Activated naive CD8-positive, alpha-beta T cell treated with anti-CD3 and anti-CD28 coated beads for 36 hours (primary cell): ENCODE measurements at places on chromosomes 13 and 19. TPM values are rescaled to one million over a fixed set of nuclear protein-coding genes. Genes with fewer than 3 reads are reported as not detected.

- no peaks in the 10 kb centered on the region for H3K4me1 ChIP-seq
- H3K4me3 ChIP-seq = no peak overlapping the region
- H3K36me3 ChIP-seq = no peaks in the 10 kb centered on the region
- no peak for DNase-seq
- H3K27ac ChIP-seq = no peak overlapping the region
These were observed 805.7 kb downstream of the PCDH9 start for GRCh38 chr13:66424422-66424821.

- no peak overlapping the region for H3K27ac ChIP-seq
- DNase-seq = no peak
- H3K36me3 ChIP-seq = no peaks in the 10 kb centered on the region
- H3K4me3 ChIP-seq = no peak overlapping the region
- H3K27me3 ChIP-seq = peaks cover 17% of the 10 kb centered on the region
These were observed 104.6 kb upstream of the IPO5 start for GRCh38 chr13:97848886-97849285.

- no peaks in the 10 kb centered on the region for H3K4me1 ChIP-seq
- H3K27ac ChIP-seq = no peak overlapping the region
- no peak for DNase-seq
- H3K4me3 ChIP-seq = no peak overlapping the region
These were observed 7.9 kb upstream of the MAB21L1 start for GRCh38 chr13:35484384-35484783.

- no peaks in the 10 kb centered on the region for H3K36me3 ChIP-seq
- DNase-seq = no peak
- no peaks in the 10 kb centered on the region for H3K27me3 ChIP-seq
- peak overlapping the region; percentile 30 for H3K27ac ChIP-seq
- no peak overlapping the region for H3K4me3 ChIP-seq
- no peaks in the 10 kb centered on the region for H3K4me1 ChIP-seq
These were observed 33.8 kb downstream of the F2RL3 start for GRCh38 chr19:16922592-16922934.

GRCh38 chr19:39768334-39768733, 10.3 kb upstream of the LEUTX start:
- no peak overlapping the region for H3K27ac ChIP-seq
- H3K27me3 ChIP-seq = peaks cover 30% of the 10 kb centered on the region
- peaks cover 3% of the 10 kb centered on the region for H3K4me1 ChIP-seq
- H3K4me3 ChIP-seq = no peak overlapping the region
- DNase-seq = no peak

DNA sequence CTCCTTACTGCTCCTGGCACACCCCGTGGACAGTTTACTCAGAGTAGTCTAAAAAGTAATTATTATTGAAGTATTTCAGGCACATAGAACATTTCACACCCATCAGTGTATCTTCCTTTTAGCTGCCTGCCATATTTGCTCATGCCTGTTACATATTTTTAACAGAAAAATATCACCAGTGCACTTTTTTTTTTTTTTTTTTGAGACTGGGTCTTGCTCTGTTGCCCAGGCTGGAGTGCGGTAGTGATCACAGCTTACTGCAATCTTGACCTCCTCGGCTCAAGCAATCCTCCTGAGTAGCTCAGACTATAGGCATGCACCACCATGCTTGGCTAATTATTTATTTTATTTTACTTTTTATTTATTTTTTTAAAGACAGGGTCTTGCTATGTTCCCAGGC, 40.7 kb upstream of the GPI start:
- no peak overlapping the region for H3K4me3 ChIP-seq
- no peak overlapping the region for H3K27ac ChIP-seq
- H3K36me3 ChIP-seq = peaks cover 17% of the 10 kb centered on the region
- H3K4me1 ChIP-seq = peaks cover 6% of the 10 kb centered on the region

DNA sequence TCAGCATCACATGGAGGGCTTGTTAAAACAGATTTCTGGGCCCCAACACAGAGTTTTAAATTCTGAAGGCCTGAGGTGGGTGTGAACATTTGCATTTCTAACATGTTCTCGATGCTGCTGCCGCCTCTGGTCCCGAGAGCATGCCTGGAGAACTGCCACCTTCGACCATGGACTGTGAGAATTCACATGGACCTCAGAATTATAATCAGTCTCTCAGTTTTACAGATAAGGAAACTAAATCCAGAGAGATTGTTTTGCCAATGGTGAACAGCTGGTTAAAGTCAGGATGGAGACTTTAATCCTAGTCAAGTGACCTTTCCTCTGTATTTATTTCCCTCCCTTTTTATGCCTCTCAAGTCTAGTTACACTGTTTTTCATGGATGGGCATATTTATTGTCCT, 14.7 kb downstream of the ALOX5AP start:
- no peaks in the 10 kb centered on the region for H3K27me3 ChIP-seq
- no peak overlapping the region for H3K4me3 ChIP-seq
- H3K4me1 ChIP-seq = peaks cover 22% of the 10 kb centered on the region
- no peak overlapping the region for H3K27ac ChIP-seq

DNA sequence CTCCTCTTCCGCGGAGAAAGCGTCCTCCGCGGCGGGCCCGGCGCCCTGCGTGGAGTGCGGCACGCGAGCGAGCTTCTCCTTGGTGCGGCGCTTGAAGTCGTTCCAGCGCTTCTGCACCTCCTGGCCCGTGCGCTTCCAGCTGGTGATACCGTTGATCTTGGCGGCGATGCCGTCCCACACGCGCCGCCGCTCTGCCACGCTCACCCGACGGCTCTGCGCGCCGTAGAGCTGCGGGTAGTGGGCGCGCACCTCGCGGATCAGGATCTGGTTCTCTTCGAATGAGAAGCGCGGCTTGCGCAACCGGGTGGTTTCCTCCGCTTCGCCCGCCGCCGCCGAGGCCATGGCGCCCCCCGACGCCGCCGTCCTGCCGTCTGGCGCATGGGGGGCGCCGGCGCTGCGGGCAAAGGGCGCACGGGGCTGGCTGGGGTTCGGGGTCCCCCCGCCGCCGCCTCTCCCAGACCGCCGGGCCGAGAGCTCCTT, 941 bp downstream of the MYPOP start:
- peak overlapping the region; percentile 43 for H3K4me3 ChIP-seq
- H3K27me3 ChIP-seq = no peaks in the 10 kb centered on the region
- DNase-seq = peak; percentile 55
- H3K4me1 ChIP-seq = peaks cover 11% of the 10 kb centered on the region

DNA sequence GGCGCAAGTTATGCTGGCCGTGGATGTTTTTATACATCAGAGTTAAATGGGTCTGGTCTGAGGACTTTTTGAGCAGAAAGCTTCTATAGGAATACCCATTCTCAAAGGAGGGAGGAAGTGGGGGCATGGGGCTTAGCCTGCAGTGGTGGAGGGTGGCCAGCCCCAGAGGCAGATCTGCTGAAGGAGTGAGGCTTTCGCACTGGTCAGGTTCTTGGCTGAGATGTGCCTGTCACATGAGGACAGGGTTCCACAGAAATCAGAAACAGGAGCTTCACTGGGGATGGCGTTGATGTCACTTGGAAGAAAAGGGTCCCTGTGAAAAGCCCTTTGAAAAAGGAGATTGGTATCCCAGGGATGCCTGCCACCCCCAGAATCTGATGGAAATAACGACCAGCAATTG, 100.7 kb upstream of the MCF2L start:
- no peak for DNase-seq
- no peak overlapping the region for H3K4me3 ChIP-seq
- peaks cover 13% of the 10 kb centered on the region for H3K36me3 ChIP-seq
- H3K4me1 ChIP-seq = peaks cover 8% of the 10 kb centered on the region
- no peak overlapping the region for H3K27ac ChIP-seq
- peaks cover 3% of the 10 kb centered on the region for H3K27me3 ChIP-seq

- no peaks in the 10 kb centered on the region for H3K4me1 ChIP-seq
- H3K27me3 ChIP-seq = peaks cover 5% of the 10 kb centered on the region
- no peak overlapping the region for H3K27ac ChIP-seq
- DNase-seq = no peak
- no peaks in the 10 kb centered on the region for H3K36me3 ChIP-seq
These were observed 267.3 kb downstream of the RFC3 start for GRCh38 chr13:34085204-34085603.

DNA sequence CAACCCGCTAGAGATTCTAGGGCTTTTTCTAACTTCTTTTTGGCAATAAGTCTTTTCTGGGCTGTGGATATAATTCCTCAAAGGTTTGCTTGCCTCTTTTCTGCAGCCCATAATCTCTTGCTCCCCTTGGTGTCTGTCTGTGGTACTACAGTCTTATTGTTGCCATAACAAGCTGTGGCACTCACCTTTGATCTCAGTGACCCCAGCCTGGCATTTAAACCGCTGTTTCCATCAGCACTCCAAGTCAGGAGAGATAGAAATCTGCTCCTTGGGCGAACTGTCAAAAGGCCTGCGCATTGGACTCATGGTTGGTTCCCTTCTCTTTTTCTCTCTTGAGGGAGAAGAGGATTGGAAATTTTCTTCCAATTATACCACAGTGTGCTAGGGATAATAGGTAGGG, 14.5 kb upstream of the MPHOSPH8 start:
- no peak overlapping the region for H3K27ac ChIP-seq
- H3K27me3 ChIP-seq = peaks cover 35% of the 10 kb centered on the region
- peaks cover 6% of the 10 kb centered on the region for H3K4me1 ChIP-seq
- peaks cover 33% of the 10 kb centered on the region for H3K36me3 ChIP-seq
- no peak overlapping the region for H3K4me3 ChIP-seq
- DNase-seq = no peak

- H3K36me3 ChIP-seq = peaks cover 16% of the 10 kb centered on the region
- H3K27me3 ChIP-seq = no peaks in the 10 kb centered on the region
- no peak overlapping the region for H3K4me3 ChIP-seq
- H3K27ac ChIP-seq = no peak overlapping the region
- H3K4me1 ChIP-seq = peaks cover 2% of the 10 kb centered on the region
- no peak for DNase-seq
These were observed 498.6 kb downstream of the FGF9 start for GRCh38 chr13:22169473-22169872.

DNA sequence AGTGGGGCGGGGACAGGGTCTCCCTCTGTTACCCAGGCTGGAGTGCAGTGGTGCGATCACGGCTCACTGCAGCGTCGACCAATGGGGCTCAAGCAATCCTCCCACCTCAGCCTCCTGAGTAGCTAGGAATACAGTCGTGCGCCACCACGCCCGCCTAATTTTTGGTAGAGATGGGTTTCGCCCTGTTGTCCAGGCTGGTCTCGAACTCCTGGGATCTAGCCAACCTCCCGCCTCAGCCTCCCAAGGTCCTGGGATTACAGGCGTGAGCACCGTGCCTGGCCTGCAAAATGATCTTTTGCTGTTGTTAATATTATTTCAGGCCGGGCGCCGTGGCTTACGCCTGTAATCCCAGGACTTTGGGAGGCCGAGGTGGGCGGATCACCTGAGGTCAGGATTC, 621 bp upstream of the TGDS start:
- no peak for DNase-seq
- peak overlapping the region; percentile 96 for H3K27ac ChIP-seq
- peak overlapping the region; percentile 86 for H3K4me3 ChIP-seq
- H3K27me3 ChIP-seq = no peaks in the 10 kb centered on the region
- H3K4me1 ChIP-seq = peaks cover 31% of the 10 kb centered on the region
- H3K36me3 ChIP-seq = peaks cover 23% of the 10 kb centered on the region

- H3K4me3 ChIP-seq = no peak overlapping the region
- no peaks in the 10 kb centered on the region for H3K36me3 ChIP-seq
- H3K27ac ChIP-seq = no peak overlapping the region
These were observed 243.6 kb downstream of the NDFIP2 start for GRCh38 chr13:79724348-79725103.

GRCh38 chr13:45833242-45833641, 18.3 kb downstream of the SIAH3 start:
- no peaks in the 10 kb centered on the region for H3K36me3 ChIP-seq
- H3K27ac ChIP-seq = no peak overlapping the region
- no peaks in the 10 kb centered on the region for H3K27me3 ChIP-seq
- no peaks in the 10 kb centered on the region for H3K4me1 ChIP-seq

DNA sequence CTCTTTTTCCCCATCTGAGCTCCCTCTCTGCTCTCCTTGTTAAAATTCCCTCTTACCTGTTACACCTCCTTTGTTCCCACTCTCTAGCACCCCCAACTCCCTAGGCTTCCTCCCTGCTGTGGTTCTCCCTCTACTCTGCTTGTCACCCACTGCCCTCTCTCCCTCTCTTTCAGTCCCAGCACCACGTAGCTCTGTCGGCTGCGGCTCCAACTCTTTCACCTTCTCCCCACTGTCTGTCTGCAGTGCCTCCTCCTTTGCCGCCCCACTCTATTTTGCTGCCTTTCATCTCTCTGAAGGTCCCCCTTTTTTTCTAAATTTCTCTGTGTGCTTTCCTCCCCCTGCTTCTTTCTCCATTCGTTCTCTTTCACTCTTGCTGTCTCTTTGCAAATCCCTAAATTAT, 1.1 kb downstream of the ZNF836 start:
- H3K4me3 ChIP-seq = peak overlapping the region; percentile 87
- DNase-seq = peak; percentile 2

- peaks cover 22% of the 10 kb centered on the region for H3K36me3 ChIP-seq
- H3K27ac ChIP-seq = peak overlapping the region; percentile 95
- DNase-seq = no peak
- H3K27me3 ChIP-seq = no peaks in the 10 kb centered on the region
- peaks cover 34% of the 10 kb centered on the region for H3K4me1 ChIP-seq
- peak overlapping the region; percentile 89 for H3K4me3 ChIP-seq
These were observed 2.1 kb downstream of the ZMYM2 start for GRCh38 chr13:19960653-19960976.

DNA sequence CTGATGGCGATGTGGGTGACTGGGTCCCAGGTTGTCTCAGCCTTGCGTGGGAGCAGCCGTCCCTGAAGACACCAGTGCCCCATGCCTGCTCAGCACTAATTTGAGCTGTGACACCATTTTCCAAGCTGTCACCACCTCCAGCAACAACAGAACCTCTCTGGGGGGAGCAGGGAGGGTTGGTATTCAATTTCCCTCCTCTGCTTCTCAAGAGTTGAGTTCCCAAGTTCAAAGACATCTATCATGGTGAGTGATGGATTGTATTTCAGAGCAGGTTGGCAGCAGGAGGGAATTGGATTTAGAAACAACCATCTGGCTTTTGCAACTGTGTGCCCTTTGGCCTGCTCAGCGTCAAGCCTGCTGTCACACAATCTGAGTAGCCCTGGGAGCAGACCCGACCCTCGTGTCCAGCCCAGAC, 46.9 kb upstream of the UQCRFS1 start:
- H3K4me3 ChIP-seq = no peak overlapping the region
- no peaks in the 10 kb centered on the region for H3K36me3 ChIP-seq
- no peaks in the 10 kb centered on the region for H3K4me1 ChIP-seq
- H3K27me3 ChIP-seq = peaks cover 22% of the 10 kb centered on the region

DNA sequence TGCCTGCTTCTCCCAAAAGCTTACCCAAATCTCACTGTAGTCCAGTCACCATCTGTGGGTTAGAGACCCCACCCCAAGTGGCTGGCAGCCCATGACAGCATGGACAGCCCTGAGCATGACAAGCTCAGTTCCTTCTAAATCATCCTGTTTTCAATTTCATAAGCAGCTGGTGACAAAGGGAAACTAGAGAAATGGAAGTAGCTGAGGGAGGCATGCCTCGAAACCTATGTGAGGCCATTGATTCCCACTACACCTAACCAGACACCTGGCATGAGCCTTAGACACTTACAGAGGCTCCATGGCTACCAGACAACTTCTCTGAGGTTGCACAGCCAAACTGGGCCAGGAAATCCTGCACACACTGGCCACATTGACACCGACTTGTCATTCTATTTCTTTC, 56.2 kb downstream of the ABCC4 start:
- H3K36me3 ChIP-seq = peaks cover 33% of the 10 kb centered on the region
- no peak for DNase-seq
- no peak overlapping the region for H3K27ac ChIP-seq
- H3K27me3 ChIP-seq = no peaks in the 10 kb centered on the region

The CEACAM1 gene
- 3.3 TPM for total RNA-seq

The ZNF749 gene
- total RNA-seq = 23.6 TPM

The PGLYRP2 gene
- total RNA-seq = not detected

The CEBPA gene
- total RNA-seq = 0.26 TPM

The GRK1 gene
- not detected for total RNA-seq

The ZSCAN5C gene
- total RNA-seq = not detected

The TRIP10 gene
- 31.3 TPM for total RNA-seq

The LILRA5 gene
- total RNA-seq = not detected

The ZNF701 gene
- total RNA-seq = 18.9 TPM

The SERTAD3 gene
- total RNA-seq = 4.4 TPM

The OR7D4 gene
- not detected for total RNA-seq
